CD4-positive, alpha-beta T cell treated with Interleukin-21 for 1 hour (primary cell): ENCODE measurements at places on chromosomes 12 and 14.

- DNase-seq, result no peak
These were observed 128.1 kb downstream of the PAPOLA start for GRCh38 chr14:96630281-96630680.

DNA sequence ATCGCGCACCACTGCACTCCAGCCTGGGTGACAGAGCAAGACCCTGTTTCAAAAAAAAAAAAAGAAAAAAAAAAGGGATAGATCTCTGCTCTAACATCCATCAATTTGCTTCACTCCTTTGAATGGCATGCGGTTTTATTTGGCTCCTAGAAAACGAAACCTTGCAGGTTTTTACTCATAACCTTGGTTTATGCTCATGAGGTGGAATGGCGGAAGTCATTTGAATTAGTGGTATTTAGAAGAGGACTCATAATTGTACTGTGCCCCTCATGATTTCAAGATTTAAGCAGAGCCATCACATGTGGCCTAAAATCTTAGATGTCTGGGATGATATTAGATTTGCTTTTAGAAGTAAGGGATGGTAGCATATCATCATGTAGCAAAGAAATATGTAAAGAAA, 29.4 kb downstream of the RBMS2 start:
- DNase-seq, result no peak

DNA sequence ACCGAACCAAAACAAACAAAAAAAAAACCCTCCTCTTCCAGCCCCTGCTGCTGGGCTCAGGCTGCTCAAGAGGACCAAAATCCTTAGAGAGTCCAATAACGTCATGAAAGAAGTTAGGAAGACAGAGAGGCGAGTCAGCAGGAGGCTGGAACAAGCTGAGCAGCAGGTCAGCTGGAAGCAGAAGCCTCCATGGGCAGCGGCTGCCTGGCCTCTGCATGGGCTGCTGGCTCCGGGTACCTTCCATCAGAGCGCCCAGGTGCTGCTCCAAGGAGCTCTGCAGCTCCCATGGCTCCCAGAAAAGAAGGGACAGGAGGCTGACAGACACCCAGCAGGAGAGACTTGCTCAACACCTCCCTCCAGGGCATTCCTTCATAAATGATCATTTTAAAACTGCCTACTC, 3.2 kb upstream of the KRT2 start:
- no peak for DNase-seq

DNA sequence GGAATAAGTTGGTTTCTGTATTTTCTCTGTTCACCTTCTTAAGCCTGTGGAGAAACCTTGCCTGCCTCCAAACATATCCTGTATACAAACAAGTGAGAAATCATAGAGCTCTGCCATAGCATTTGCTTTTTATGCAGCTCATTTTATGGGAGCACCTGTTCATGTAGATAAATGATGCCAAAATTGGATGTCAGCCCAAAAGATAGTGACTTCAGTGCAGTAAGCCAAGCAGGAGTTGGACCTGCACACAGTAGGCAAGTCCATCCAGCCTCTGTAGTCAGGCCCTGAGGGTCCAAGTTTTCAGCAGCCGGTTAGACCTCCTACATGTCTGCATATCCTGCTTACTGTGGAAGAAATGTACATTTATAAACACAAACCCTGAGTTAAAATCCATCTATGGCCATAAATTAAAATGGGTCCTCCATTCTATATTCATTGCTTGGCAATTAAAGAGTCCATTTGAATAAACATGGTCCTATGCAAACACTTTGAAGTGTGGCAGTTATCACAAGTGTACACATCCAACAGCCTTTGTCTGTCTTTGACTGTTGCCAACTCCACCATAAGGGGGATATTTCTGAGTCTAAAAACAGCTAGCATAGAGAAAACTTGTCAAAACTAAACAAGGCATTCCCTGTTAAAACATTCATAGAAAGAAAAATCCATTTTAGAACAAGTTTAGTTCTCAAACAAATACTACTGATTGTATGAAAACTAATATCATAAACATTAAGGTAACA, 847.8 kb downstream of the RPS29 start:
- no peak for DNase-seq

DNA sequence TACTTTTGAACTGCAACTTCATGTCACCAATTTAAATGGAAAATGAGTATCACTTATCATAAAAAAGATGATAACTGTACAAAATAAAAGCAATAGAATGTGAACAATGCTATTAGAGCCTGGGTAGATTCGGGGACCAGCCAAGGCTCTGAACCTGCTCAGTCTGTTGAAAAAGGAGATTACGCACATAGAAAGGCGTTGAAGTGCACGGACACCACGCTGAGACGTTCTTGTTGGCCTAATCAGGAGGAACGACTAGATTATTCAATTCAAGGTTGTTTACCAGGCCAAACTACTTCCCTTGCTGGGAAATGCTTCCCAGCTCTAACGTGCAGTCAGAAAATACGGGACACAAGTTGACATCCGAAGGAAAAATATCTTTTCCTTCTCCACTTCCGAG, 23.5 kb upstream of the BDKRB1 start:
- DNase-seq, result no peak

DNA sequence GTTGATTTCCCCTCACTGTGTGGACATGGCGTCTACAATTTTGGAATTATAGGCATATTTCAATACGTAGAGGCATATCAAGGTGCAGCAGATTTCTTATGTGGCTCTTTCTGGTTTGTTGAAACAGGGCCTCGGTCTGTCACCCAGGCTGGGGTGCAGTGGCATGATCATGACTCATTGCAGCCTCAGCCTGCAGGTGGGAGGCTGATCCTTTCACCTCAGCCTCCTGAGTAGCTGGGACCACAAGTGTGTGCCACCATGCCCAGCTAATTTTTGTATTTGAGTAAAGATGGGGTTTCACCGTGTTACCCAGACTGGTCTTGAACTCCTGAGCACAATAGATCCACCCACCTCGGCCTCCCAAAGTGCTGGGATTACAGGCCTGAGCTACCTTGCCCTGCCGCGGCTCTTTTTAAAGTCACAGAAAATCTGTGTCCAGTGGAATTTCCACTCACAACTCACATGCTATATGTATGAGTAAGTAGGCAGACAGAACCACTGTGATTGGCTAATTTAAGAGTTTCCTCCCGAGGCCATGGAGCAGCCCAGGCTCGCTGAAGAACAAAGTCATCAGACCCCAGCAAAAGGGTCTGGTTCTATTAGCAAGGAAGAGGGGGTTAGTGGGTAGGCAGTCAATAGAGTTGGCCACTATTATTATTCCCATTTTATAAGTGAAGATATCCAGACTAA, 9.1 kb downstream of the GNG2 start:
- peak; percentile 66 for DNase-seq

DNA sequence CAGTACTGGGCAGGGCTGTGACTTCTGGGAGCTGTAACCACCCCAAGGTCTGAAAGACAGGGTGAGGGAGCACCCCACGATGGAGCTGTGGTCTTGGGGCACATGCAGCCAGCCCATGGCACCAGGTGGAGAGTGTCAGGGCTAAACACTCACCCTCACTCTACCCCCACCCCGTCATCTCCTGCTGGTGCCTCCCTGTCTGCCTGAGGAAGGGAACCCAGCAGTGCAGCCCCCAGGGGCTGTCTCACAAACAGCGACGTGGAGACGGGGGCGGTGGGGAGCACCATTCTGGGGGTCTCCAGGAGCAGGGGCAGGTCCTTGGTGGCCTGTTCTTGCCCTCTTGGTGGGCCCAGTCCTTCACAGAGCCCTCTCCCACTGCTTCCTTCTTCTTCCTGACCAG, 63.5 kb downstream of the ERH start:
- no peak for DNase-seq

- DNase-seq, result no peak
These were observed 8.1 kb downstream of the RFLNA start for GRCh38 chr12:124302807-124303578.

DNA sequence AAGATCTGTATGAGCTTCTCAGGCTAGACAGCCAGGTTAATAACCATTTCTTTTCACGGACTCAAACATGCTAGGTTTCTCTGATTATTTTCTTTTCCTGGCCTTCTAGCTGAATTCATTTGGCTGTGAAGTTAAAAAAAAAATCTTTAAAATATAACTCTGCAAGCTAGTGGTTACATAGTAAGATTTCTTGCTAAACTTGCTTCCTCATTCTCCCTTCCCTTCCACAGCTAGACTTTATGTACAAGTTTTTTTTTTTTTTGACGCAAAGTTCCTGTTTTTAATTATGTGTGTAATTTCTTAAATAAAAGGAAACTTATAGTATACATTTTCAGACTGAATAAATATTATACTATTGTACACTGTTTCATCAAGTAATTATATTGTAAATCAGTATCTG, 145.4 kb downstream of the TMTC2 start:
- DNase-seq, result no peak

- peak; percentile 75 for DNase-seq
These were observed 17.4 kb upstream of the LYZ start for GRCh38 chr12:69330475-69331473.

- DNase-seq, result peak; percentile 84
These were observed 5.4 kb upstream of the RALGAPA1 start for GRCh38 chr14:35814371-35815005.

DNA sequence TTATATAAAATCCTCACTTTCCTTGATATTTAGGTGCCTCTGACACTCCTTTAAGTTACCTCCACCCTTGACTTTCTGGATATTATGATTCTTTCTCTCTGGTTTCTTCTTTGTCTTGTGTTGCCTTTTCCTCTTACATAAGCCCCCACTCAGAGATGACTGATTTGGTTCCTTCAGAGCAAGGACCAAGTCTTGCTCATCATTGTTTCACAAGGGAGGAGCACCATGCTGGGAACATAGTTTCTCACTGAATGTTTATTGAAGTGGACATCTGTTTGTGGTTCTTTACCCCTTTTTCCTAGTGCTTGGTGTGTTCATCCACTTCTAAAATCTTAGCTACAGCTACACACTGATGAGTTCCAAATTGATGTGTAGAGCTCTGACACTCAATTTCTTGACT, 161.3 kb upstream of the PTPRQ start:
- no peak for DNase-seq

- no peak for DNase-seq
These were observed 33.5 kb downstream of the TSHR start for GRCh38 chr14:80988735-80989429.

GRCh38 chr14:49134940-49135339, 451.2 kb downstream of the RPS29 start:
- no peak for DNase-seq

GRCh38 chr14:35366056-35366451, 38.5 kb downstream of the NFKBIA start:
- no peak for DNase-seq

- no peak for DNase-seq
These were observed 105.1 kb upstream of the DIO2 start for GRCh38 chr14:80316441-80316840.

DNA sequence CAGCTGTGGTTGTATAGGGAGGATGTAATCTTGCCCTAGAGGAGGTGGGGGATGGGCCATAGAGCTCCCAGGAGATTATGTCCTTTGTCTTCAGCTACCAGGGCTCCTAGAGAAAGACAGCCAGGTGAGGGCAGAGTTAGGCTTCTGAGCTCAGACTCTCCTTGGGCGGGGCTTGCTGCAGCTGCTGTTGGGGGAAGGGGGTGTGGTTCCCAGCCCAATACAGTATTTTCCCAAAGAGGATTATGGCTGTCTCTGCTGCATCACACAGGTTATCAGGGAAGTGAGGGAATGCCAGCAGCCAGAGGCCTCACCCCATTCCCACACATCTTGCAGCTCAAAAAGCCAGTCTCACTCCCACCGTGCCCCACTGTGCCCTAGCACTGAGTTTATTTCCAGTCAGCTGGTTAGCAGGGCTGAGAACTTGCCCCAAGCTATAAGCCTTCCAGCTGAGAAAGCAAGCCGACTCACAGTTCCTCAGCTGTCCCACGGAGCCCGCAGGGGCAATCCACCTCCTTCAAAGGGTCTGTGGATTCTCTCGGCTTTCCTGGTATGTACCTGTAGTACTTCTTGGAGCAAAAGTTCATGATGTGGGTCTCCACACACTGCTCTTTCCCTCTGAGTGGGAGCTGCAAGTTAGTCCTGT, 217.3 kb upstream of the CPNE8 start:
- DNase-seq, result no peak

GRCh38 chr12:14923944-14924343, 14.4 kb downstream of the ERP27 start:
- DNase-seq, result no peak

GRCh38 chr14:25484906-25485305, 435.0 kb upstream of the STXBP6 start:
- DNase-seq, result no peak

- DNase-seq, result no peak
These were observed 267.5 kb downstream of the C12orf75 start for GRCh38 chr12:105598031-105598430.

DNA sequence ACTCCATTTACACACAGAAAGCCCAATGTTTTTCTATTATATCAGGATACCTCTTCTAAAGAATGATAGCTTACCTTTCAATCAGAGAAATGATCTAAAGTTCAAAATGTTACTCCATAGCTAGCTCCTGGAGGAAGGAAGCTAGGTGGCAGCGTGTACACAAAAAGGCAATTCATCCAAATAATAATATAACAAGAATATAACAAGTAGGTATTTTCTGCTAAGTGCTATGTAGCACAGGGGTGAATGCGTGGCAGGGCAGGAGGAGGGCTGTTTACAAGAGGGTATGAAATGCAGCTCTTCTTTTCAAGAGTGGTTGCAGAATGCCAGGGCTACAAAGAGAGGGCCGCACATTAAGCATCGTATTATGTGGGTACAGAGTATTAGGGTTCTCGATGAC, 663 bp upstream of the SNAPC1 start:
- no peak for DNase-seq

DNA sequence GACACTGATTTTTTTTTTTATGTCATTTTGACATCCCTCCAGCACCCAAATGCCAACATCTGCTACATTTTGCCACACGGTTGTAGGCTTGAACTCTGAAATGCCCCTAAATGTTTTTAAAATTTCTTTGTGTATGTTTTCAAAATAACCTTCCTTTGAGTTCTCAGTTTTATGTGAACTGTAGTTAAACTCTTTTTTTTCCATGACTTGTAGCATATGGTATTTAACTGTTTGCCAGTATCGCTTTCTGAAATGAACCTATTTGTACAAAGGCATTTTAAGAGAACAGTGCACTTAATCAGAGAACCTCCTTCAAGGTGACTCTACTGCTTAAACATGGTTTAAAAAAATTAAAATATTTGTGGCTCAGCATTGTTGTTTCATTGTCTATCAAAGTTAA, 61.5 kb downstream of the PDE3A start:
- no peak for DNase-seq

DNA sequence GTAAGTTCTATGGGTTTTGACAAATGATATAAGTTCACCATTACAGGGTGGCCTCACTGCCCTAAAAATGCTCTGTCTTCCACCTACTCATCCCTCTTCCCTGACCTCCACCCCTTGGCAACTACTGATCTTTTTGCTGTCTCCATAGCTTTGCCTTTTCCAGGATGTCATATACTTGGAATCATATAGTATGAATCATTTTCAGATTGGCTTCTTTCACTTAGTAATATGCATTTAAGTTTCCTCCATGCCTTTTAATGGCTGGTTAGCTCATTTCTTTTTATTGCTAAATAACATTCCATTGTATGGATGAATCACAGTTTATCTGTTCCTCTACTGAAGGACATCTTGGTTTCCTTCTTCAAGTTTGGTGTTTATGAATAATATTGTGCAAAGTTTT, 14.0 kb upstream of the PEX5 start:
- DNase-seq, result no peak
